ENCODE measurements at places on chromosomes 6 and 20.
A peak's percentile ranks its signal among the peaks of the same experiment; 100 is the strongest.

GRCh38 chr6:35300848-35301247, 3.2 kb downstream of the DEF6 start:
- DNase-seq = peak; percentile 56

- no peak for DNase-seq
Observed at GRCh38 chr6:161917645-161918044, 643.8 kb upstream of the AGPAT4 start.

GRCh38 chr6:105616521-105616920, 213.6 kb upstream of the PREP start:
- no peak for DNase-seq

- no peak for DNase-seq
Observed at GRCh38 chr6:100946021-100946540, 65.0 kb upstream of the ASCC3 start.

DNA sequence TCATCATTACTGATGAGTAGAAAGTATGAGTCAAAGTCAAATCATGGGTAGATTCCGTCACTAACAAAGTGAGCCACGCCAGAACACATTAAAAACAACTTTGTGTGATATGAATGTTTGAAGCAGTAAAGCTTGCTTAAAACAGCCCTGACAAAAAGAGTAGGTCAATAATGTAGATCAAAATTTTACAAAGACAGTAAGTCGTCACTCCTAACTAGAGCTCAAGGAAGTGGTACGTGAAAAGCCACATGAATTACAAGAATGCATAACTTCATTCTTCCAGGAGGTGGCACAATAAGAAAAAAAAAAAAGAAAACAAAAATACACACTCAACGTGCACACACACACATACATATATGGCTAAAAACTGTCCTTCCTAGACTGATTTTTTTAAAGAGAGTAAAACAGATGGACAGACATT, 69.9 kb downstream of the HACE1 start:
- peak; percentile 43 for DNase-seq

DNA sequence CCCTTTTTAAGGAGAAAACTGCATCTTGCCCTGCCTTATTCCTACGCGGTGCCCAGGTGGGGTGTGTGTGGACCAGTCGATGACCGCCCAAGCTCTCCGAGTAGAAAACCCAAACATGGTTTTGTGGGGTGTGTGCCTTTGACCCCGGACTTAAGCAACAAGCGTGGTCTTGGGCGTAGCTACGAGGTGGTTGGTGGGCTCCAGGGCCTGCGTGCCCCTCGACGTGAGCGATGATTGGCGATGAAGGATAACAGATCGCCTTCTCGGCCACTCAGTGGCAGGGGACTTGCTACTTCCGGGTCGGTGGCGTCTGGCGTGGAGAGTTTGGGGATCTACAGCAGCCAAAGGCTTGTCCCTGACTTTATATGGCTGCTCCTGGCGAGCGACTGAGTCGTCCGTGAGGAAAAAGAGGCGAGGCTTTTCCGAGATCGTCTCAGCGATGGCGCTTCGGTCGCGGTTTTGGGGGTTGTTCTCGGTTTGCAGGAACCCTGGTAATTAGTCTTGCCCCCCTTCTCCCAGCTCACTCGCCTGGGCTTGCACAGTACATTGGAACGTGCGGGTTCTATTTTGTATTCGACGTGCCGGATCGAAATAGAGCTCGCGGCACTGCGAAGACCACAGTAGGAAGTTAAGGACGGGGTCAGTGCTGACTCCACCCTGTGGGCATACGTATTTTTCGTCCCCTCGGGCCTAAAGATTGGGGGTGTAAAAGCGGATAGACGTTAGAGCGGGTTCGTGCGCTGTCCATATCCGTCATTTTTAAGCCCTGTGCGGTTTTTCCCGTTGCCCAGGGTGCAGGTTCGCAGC, at the start of gene MRPL18:
Gene MRPL18, plus strand, starts transcription at position 319 of the 807 bp plus-strand sequence. Its CDS starts 121 bp downstream, at position 440.
- peak; percentile 99 for DNase-seq

DNA sequence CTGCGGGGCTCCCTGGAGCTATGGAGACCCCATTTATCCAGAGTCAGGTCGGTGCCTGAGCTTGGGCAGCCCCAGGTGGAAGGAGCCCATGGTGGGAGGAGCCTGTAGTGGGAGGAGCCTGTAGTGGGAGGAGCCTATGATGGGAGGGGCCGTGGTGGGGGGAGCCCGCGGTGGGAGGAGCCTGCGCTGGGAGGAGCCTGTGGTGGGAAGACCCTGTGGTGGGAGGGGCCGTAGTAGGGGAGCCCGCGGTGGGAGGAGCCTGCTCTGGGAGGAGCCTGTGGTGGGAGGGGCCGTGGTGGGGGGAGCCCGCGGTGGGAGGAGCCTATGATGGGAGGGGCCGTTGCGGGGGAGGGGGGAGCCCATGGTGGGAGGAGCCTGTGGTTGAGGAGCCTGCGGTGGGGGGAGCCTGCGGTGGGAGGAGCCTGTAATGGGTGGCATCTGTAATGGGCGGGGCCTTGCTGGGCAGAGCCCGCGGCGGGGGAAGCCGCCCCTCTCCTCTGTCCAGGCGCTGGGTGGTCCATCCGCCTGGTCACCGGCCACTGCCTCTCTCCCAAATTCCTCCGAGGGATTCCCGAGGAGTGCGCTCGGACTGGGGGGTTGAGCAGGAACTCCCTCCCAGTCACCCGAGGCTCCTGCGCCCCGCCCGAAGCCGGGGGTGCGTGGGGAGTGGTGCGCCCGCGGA, 567 bp upstream of the FNDC11 start:
- peak; percentile 75 for DNase-seq

- DNase-seq = no peak
Observed at GRCh38 chr6:93848031-93848742, 428.8 kb upstream of the EPHA7 start.

DNA sequence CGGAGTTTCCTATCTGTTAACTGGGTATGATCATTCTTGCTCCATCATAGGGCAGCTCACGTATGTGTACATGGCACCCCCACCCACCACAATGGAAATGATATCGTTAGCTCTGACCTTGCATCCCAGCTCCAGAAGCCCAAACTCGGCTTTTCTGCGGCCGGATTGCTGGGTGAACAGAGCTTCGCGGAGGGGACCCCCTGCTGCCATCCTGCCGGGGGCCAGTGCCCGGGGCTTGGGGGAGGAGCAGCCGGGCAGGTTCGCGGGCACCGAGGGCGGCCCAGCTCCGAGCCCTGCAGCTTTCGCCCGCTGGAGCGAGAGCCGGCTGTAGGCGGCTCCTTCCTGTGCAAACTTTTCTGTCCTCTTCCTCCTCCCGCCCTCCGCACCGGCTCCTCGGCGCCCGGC, 24.9 kb upstream of the FUCA2 start:
- DNase-seq = peak; percentile 48

DNA sequence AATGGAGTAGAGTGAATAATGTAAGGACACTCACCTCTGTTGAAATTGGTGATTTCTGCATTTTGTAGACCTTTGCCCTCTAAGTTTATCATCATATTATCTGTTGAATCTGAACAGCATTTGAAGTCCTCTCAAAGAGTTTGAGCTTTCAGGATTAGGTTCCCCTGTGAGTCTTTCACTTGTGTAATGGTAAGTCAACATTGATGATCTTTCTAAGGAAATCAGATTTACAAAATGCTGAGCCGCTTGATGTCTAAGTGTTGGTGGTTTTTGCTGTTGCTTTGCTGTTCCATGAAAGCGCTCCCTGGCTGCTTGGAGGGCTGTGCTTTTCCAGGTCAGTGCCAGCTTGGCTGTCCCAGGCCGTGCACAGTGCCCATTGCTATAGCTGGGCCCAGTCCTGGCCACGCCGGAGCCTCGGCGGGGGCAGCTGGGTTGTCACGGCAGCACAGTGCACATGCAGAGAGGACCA, 33.8 kb upstream of the KIF25 start:
- DNase-seq = no peak

DNA sequence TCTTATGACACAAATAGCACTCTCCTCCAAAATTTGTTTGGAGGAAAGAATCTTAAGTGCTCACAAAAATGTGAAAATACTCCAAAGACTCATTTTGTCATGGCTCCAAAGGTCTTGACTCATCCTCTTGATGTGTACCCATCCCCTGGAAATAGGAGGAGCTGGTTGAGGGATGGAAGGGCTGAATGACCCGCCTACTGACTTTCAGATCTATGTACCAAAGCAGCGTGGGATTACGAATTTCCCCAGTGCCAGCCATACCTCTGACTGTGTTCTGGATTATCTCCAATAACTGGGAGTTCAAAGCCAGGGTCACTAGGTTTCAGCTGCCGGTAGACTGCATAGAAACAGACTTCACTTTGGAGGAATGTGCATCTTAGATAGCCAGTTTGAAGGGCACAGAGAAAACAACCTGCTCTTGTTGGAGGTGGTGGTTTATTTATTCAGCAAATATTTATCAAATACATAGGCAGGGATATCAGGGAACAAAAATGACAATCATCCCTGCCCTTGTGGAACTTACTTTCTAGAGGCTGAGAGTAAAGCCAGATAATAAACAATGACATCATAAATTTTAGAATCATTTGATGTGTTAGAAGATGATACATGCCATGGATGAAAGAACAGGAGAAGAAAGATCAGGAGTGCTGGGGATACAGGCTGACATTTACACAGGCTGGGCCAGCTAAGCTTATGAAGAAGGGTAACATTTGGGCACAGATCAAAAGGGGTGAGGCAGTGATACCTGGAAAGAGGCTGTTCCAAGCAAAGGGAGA, 246.6 kb downstream of the TBXT start:
- DNase-seq = no peak

DNA sequence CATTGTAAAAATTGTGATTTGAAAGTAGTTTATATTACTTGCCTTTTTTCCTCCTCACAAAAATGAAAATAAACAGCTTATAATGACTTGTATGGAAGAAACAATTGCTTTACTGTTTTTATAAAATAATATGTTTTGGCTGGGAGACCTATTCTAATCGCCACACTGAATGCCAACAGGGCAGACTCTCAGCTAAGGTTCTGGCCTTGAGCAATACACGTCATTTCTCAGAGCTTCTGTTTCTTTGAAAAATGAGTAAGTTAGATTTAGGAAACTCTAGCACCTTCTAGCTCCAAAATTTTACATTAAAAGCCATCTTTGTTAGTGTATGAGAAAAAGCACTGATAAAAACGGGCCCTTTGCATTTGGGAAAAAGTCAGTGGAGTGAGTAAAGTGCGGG, 166.6 kb downstream of the ARID1B start:
- no peak for DNase-seq

GRCh38 chr6:44925100-44925739, 402.9 kb upstream of the RUNX2 start:
- peak; percentile 47 for DNase-seq

GRCh38 chr6:138570725-138571029, 71.4 kb upstream of the NHSL1 start:
- no peak for DNase-seq

DNA sequence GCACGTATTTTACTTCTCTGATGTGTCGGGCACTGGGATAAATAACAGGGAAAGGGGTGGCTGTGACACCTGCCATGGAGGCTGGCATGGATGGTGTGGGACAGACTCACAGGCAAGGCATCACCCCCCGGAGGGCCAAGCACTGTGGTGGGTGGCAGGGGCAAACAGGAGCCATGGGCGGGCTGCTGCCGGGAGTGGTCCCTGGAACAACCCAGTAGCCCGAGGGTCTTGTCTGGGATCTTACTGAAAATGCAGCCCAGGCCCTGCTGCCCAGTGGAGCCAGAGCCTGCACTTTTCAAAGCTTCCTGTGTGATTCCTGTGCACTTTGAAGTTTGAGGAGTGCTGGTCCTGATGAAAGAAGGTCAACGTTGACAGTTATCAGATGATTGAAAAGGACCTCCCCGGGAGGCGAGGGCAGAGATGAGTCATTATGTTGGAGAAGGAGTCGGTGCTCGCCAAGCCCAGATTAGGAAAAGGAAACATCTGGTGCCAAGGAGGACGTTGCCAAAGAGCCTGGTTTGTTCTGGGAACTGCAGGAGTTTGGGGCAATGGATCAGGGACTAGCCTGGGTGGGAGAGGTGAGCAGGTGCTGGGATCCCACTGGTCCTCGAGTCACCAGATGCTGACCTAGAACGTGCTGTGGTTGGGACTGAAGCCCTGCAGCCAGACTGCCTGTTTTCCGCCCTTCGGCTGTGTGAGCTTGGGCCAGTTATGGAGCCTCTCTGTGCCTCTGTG, 130.0 kb upstream of the GGTLC1 start:
- no peak for DNase-seq

DNA sequence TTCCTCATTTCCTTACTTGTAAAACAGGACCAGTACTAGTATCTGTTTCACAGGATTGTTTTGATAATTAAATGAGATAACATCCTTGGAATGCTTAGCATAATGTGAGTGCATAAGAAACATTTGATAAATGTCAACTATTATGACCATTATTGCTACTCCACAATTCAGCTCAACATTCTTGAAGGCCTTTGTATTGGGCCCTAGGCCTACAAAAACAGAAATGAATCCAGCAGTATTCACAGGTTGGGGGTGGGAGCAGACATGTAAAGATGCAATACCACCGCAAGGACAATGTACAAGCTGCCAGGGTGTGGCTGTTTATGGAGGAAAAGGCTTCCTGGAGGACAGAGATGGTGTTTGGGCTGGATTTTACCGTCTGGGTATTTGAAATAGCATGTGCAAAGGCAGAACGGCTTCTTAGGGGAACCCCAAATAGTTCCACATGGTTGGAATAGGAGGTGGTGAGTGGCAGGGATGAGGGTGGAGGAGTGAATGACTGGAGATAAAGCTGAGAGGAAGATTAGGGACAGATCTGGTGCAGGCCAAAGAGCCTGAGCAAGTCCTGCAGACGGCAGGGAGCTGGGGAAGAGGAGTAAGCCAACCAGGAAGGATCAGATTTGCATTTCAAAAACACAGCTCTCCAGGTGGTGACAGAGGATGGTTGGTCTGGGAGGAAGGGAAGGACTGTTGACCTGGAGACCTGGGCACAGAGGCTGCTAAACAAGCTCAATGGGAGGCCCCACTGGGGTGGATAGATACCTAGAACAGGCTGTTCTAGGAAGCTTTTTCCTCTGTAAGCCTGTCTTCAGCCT, 57.0 kb upstream of the EPB41L1 start:
- no peak for DNase-seq

GRCh38 chr6:149194820-149195558, 122.5 kb upstream of the TAB2 start:
- DNase-seq = no peak

- peak; percentile 52 for DNase-seq
Observed at GRCh38 chr6:129251669-129252376, 368.9 kb downstream of the LAMA2 start.

GRCh38 chr6:9921366-9921765, 493.5 kb downstream of the TFAP2A start:
- DNase-seq = no peak

DNA sequence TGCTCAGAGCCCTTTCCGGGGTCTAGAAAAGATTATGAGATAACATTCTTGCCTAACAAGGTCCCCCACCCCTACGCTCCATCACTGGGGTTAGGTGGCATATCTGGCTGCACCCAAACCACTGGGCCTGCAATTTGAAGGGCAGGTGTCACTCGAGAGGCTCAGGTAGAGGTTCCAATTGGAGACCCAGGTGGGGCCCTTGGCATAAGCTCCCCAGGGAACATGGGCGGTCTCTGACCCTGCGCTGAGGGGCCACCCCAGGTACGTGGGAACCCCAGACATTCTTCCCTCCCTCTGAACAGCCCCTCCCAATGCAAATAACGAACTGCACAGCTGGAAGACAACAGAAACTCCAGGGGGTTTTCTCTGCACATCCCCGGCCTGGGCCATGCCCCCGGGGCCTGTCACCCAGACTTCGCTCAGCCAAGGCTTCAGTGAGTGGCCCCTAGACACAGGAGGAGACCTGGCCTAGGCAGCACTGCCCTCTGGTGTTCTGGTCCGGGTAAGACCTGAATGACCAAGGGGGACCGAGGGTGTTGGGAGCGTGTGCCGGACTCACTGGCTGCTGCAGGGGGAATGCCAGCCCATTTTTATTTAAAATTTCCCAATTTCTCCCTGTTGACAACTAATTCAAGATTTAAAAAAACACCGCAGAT, 47.5 kb downstream of the DSTN start:
- DNase-seq = peak; percentile 67

- DNase-seq = no peak
Observed at GRCh38 chr6:156438350-156438923, 338.7 kb upstream of the ARID1B start.
